ENCODE measurements at places on chromosomes 5 and 9.

DNA sequence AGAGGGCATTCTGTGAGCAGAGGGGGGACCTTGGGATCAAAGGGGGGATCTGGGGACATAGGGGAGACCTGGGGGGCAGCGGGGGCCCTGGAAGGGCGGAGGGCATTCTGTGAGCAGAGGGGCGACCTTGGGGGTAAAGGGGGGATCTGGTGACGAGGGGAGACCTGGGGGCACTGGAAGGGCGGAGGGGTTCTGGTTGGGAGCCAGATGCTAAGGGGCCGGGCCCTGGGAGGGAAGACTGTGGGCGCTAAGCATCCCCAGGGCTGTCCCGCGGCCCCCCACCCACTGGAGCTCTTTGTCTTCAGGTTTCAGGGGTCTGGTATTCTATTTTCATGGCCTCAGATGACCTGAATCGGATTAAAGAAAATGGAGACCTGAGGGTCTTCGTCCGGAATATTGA, 748 bp downstream of the LCN9 start:
- no peak for DNase-seq

- DNase-seq: no peak
Measured at GRCh38 chr9:137411645-137412380, 11.1 kb downstream of the EXD3 start.

GRCh38 chr5:95720094-95720786, 10.9 kb upstream of the RHOBTB3 start:
- DNase-seq: no peak

DNA sequence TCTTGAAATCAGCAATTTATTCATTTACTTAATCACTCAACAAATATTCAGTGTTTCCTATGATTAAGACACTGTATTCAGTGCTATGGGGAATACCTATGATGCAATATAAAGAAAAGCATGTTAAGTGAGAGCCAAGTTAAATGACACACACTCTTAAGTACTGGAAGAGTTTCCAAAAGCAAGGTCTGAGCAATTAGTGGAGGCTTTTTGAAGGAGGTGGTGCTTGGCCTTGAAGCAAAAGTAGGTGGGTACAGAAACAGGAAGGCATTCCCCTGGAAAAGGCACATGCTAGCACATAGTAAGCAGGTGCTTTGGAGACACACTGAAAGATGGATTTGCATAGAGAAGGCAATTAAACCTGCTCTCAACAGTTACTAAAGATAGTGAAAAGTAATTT, 4.0 kb downstream of the TSLP start:
- DNase-seq: no peak

DNA sequence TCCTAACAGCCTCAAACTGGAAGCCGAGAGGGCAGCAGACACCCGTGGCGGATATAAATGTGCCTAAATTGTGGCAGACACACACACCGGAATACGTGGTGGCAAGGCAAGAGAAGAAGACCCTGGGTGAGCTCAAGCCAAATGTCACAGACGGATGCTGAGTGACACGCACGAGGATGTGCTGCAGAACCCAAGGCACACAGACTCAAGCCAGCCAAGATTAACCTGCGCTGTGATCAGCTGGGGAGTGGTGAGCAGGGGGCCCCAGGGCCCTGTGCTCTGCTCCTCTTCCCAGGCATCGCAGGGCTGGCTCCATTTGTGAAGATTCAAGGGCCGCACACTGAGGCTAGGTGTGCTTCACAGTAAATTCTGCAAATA, 16.4 kb downstream of the SEMA4D start:
- DNase-seq: no peak

- no peak for DNase-seq
Measured at GRCh38 chr5:141816598-141817399, 61.4 kb downstream of the PCDH1 start.

- no peak for DNase-seq
Measured at GRCh38 chr9:112489876-112490666, 3.4 kb downstream of the KIAA1958 start.

DNA sequence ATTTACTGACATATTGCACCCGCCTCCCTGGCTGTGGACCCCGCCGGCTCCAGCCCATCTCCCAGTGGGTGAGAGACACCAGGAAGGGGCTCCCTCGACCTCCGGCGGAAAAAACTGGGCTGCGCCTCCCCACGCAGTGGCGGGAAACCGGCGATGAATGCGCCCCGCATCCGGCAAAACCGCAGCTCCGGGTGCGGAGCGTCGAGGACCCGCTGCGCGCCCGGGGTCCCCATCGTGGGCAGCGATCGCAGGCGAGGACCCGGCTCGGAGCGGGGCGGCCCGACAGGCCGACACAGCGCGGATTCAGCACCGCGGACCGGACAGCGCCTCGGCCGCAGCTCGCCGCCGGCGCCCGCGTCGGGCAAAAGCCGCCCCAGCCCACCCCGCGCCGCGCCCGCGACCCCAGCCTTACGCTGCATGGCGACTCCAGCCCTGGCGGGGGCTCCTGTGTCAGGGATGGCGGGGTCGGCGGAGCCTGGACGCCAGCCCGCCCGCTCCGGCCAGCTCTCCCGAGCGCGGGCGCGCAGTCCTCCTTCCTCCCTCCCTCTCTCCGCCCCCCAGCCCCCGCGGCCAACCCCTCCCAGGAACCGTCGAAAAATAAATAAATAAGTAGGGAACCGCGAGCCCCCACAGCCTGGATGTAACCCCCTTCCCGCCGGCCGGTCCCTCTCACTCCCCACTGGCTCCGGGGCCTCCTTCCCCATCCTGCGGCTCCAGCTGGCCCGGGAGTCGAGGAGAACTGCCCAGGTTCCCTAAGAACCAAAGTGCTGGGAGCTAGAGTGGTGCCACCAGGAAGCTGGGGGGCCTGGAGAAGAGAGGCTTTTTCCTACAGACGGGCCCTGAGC, 3.1 kb downstream of the LHX3 start:
- no peak for DNase-seq

GRCh38 chr9:31808766-31809165, 575.7 kb upstream of the ACO1 start:
- DNase-seq: no peak

GRCh38 chr9:96078897-96079490, 203.5 kb downstream of the ERCC6L2 start:
- DNase-seq: no peak

DNA sequence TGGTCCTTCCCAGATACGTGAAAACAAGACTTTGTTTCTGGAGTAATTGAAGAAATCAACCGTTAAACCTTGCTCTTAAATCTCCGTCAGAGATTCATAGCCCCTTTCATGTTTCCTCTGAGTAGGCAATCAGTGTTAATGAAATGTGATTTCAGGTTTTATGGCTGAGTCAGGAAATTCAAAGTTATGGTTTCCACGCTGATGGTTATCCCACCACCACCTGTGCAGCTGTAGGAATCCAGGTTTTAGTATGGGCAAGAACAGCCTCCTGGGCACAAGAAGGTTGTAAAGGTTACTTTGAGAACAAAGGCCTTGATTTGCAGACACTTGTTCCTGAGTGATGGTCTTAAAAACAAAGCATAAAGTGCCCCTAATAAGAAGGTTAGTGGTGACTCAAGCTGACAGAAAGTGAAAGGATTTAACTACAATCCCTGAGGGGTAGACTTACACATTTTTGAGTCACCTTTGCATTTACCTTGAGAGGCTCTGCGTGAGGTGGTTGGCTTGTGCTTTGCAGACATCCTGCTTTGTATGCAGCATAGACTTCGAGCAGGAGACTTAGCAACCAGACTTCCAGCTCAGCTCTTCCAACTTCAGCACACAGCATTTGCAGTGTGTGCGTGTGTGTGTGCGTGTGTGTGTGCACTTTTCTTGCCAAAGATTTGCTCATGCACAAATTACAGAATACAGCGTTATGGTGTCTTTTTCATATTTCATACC, 159.6 kb downstream of the TLE4 start:
- no peak for DNase-seq

DNA sequence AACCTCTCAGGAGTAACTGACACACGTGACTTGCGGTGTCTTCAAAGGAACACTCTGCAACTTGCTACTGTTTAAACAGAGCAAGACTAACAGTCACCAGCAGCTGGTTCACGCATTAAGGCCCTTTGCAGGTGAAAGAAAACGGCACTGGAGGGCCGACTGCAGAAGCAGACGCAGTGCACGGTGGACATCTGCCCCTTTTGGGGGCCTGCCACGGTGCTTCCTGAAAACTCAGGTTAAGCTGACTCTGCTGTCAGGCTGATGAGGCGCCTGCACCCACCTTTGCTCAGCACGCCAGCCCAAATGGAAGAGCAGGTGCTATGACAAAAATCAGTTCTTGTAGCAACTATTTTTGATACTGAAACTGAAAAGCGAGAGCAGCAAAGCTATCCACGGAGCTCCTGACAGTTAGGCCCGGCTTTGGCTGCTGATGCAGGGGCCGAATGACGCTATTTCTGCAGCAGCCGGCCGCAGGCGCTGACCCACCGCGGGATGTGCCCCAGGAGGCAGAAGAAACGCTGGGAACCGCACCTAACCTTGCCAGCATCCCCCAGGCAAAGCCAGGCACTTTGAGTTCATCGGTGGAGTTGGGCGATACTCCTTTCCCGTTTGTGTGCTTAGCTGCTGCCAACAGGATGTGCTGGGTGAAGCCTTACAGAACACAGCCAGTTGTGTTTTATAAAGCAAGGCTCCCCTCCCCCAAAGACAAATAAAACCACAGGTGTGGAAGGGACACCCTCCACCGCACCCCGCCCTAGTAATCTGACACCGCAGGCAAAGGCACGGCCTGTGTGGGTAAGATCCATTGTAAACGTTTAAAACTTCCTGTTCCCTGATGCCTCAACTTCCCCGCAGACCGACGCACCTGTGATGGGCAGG, 21.1 kb upstream of the TERT start:
- DNase-seq: peak; percentile 99

- no peak for DNase-seq
Measured at GRCh38 chr9:85137696-85138095, 468.2 kb downstream of the NTRK2 start.

GRCh38 chr5:171419688-171420430, 412 bp downstream of the FGF18 start:
- peak; percentile 29 for DNase-seq

DNA sequence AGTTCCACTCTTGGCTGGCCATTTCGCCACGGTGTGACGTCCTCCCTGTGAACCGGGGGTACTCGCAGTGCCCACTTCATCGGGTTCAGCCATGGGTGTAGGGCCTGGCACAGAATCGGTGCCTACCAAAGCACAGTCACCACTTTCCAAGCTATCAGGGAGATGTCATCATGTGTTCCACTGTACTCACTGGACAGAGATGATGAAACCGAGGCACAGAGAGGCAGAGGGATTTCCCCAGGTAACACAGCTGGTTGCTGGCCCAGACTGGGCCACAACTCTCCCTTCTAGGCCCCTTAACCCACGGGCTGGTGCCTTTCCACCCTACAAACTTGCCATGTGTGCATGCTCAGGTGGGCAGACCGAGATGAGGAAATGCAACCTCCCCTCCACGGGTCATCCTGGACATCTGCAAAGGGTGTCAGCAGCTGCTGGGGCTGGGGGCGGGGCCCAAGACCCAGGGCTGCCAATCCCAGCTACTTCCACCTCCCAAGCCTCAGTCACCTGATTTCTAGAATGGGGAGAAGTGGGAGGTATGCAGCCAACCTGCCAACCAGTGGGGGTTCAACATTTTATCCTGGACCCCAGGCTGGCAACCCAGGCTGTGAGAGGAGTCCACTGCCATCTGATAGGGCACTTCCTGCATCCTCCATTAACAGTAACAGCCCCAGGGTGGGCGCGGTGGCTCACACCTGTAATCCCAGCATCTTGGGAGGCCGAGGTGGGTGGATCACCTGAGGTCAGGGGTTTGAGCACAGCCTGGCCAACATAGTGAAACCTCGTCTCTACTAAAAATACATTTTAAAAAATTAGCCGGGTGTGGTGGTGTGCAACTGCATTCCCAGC, 893 bp upstream of the SH2D3C start:
- no peak for DNase-seq

DNA sequence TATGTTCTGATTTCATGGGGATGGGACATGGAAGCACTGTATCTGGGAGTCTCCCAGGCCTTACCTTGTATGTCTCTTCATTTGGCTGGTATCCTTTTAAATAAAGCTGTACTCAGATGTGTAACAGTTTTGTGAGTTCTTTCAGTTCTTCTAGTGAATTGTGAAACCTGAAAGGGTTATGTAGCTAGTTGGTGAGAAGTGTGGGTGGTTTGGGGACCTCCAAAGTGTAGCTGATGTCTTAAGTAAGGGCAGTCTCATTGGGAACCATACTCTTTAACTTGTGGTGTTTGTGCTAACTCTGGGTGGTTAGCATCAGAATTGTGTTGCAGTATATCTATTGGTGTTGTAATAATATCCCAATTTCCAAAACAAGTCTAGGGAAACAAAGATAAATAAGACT, 166.9 kb upstream of the CCNH start:
- DNase-seq: no peak

DNA sequence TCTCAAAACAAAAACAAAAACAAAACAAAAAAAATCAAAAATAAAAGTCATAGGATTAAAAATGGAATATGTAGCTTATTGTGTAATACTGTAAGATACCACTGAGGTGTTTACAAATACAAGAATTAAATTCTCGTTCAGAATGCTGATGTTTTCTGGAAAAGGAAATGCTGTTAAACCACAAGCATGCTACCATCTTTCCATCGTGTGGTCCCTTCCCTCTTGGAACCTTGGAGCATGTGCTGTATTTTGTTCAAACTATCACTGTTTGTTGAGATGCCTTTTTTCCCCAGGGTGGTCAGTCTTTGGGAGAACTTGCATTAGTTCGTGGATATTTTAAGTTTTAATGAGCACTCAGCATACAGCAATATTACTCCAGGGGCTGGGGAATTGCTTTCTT, 39.7 kb downstream of the SUB1 start:
- DNase-seq: no peak

DNA sequence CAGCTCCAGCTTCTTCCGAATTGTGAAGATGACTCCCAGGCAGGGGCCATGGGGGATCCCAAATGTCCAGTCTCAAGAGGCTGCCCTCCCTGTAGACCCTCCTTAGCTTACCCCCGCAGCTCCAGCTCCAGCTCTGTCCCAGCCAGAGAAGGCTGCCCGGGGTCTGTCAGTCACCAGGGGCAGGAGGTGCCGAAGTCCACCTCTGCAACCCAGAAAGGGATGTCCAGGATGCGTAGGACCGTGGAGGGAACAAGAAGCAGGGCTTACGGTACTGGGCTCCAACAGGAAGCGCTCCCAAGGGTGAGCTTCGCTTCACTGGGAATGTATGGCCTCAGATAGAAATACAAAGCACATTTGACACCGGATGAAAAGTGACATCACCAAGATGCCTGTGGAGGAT, 6.0 kb downstream of the IPPK start:
- DNase-seq: no peak

Measured in NCI-H345 (cell line).